NCI-H1092 (cell line): ENCODE measurements at places on chromosomes 6 and 20.

GRCh38 chr20:14341801-14342200 lies 4.4 kb upstream of the FLRT3 start:
- no peak for DNase-seq

- DNase-seq: no peak
These were observed 12.1 kb downstream of the TBX18 start for GRCh38 chr6:84752118-84752850.

DNA sequence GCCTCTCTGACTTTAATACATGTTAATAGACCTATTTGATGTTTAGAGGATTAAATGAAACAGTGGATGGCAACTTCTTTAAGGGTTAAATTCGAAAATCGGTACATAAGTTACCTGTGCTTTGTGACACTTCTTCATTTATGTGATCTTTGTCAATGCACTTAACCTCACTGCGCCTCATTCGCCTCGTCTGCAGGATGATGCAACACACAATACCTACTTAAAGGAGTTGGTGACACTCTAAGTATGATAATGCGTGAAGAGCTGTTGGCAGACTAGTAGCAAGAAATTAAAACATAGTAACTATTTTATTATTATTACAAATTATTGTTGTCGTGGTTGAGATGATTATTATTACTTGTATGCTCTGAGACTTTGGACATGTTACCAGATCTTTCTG lies 92.8 kb downstream of the TSHZ2 start:
- no peak for DNase-seq

- no peak for DNase-seq
These were observed 304.9 kb downstream of the EYA4 start for GRCh38 chr6:133546098-133546497.

GRCh38 chr20:733861-734260 lies 34.4 kb downstream of the SLC52A3 start:
- DNase-seq: no peak

DNA sequence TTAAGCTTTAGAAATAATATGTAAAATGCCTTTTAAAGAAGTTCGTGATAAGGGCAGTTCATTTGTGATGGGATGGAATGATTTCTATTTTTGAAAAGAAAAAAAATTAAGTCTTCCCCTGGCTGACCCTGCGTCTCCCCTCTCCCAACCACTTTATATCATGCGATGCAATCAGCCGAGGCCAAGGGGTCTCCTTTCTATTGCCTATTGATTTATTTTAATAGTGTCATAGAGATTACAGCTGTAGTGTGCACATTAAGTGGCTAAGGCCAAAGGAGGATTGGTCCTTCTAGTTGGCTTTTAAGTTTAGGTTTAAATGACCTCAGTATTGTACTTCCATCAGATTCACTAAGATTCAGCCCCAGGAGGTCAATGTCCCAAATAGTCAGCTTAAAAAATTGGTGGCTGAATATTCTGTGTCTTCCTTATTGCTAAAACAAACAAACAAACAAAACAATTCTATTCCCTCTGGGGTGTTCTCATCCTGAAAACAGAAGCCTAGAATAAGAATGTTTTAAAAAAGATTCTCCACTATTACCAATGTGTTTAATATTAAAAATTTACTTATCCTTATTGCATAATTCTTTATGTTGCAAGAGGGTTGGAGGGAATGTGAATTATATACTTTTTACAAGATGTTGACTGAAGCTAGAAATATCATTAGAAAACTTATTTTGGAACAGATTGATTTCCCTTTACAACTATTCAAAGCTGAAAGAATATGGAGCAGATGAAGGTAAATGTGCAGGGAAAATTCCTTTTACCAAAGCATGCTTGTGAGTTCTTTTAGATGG lies 359.1 kb downstream of the SAMD5 start:
- no peak for DNase-seq

DNA sequence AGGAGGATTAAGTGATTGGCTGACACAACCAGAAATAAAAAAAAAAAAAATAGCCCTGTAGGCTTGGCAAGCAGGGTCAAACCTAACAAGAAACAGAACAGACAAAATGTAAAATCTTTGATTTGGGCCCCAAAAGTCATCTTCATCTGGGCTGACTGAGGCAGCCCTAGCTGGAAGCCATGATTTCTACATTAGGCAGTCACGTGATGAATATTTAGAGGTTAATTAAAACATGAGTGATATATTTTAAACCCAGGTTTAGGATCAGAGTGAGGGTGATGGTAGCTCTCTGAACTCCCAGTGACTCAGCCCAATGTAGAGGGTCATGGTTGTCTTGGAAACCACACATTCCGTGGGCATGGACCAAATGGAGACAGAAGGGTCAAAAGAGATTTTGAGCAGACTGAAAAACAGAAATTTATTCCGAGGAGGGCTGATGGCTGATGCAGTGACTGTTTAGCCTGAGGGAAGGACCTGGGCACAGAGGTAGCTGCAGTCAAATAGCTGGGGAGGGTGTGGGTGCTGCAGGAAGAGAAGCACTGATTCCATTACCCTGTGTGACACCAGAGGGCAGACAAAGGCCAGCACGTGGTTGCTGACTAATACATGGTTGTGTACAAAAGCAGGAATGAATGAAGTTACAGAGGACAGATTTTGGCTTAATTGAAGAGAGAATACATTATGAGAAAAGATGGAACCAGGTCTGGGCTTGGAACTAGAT lies 573.1 kb upstream of the CHD6 start:
- no peak for DNase-seq

- DNase-seq: no peak
These were observed 8.4 kb downstream of the GMDS start for GRCh38 chr6:2237001-2237400.

GRCh38 chr20:21301940-21302663 lies 1.0 kb upstream of the XRN2 start:
- no peak for DNase-seq

GRCh38 chr6:62357835-62358234 lies 71.8 kb upstream of the KHDRBS2 start:
- DNase-seq: no peak

GRCh38 chr20:43722153-43722505 lies 4.7 kb downstream of the GTSF1L start:
- DNase-seq: no peak

- DNase-seq: no peak
These were observed 142.4 kb downstream of the ISM1 start for GRCh38 chr20:13363473-13363872.

- no peak for DNase-seq
These were observed 35.3 kb downstream of the FOXQ1 start for GRCh38 chr6:1347161-1347560.

DNA sequence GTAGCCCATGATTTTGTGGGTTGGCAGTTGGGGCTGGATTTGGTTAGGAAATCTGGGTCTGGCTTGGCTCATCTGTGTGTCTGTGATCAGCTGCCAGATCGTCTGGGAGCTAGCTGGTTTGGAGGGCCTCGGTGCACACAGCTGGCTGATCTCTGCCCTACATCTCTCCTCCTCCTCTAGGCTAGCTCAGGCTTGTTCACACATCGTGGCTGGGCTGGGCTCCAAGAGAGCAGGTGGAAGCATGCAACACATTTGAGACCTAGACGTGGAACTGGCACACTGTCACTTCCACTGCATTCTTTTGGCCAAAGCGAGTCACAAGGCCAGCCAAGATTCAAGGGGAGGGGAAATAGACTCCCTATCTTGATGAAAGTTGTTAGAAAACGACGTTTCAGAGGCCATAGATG lies 15.9 kb downstream of the NDUFAF5 start:
- peak; percentile 92 for DNase-seq

DNA sequence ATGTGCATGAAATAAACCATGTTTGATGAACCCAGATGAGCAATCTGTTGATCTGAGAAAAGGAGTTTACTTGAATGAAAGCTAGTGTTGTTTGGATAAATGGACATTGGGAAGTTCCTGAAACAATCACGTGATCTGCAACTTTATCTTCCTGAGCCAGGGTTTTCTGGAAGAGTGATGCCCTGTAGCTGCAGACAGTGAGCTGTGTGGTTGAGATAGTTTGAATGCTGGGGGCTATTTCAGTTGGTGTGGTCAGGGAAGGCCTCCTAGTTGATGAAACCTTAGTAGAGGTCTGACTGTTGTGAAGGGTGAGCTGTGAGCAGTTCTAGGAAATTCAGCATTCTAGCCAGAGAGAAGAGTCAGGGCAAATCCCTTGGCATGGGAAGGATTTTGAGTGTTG lies 643.7 kb downstream of the UTRN start:
- DNase-seq: no peak

DNA sequence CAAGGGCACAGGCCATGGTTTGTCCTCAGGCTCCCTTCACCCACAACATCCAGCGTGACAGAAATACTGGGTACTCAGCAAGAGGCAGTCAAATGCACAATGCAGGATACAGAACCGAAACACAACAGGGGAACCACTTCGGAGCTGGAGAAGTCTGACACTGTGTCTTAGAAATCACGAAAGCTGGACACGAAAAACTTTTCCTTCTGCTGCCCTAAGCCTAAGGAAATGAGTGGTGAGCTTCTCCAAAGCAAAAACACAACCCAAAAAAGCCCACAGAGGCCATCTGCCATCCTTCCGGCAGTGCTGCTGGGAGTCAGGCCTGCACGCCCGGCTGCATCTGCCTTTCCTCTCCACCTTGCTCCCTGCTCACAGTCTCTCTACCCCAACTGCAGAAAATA lies 106.3 kb downstream of the SLC23A2 start:
- no peak for DNase-seq

- DNase-seq: no peak
These were observed 57.8 kb upstream of the ZFAND3 start for GRCh38 chr6:37761554-37762271.
